Cerebellum (tissue), 4 donors: ENCODE measurements at places on chromosomes 1 and 21. TPM values are rescaled to one million over a fixed set of nuclear protein-coding genes. Genes with fewer than 3 reads are reported as not detected.
A peak's percentile ranks its signal among the peaks of the same experiment; 100 is the strongest.

- no peak for DNase-seq
Observed at GRCh38 chr1:44035726-44036408, 4.6 kb upstream of the SLC6A9 start.

DNA sequence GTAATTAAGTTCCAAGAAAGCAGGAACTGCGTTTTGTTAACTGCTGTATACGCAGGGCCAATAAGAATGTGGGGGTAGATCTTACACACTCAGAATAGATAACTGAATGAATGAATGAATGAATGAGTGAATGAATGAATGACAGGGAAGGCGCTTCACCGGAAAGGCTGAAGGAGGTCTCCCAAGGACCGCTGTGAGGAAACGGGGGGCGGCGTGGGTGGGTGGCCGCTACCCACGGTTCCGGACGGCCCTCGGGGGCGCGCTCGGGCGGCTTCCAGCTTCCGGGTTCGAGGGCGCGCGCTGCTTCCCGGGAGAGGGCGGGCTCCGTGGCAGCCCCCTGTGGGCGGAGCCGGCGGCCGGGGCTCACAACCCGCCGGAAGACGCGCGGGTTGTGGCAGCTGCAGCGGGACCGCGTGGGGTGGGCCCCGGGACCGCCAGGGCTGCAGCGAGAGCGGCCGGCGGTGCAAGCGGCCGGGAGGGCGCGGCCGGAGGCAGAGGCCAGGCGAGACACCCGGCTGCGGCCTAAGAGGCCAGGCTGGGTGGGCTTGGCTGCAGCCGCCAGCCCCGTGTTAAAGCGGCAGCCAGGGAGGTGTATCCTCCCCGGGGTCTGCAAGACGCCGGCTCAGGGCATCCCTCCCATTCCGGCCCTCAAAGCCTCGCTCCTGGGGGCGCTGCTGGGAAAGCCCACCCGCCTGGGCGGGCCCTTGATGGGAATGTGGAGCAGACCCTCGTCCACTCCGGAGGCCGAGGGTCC lies at the start of gene ZFP69:
ZFP69 (plus strand) TSS at position 367 of the 754 bp plus-strand sequence. CDS start 2,072 bp downstream, outside the sequence.
- DNase-seq = peak; percentile 72

DNA sequence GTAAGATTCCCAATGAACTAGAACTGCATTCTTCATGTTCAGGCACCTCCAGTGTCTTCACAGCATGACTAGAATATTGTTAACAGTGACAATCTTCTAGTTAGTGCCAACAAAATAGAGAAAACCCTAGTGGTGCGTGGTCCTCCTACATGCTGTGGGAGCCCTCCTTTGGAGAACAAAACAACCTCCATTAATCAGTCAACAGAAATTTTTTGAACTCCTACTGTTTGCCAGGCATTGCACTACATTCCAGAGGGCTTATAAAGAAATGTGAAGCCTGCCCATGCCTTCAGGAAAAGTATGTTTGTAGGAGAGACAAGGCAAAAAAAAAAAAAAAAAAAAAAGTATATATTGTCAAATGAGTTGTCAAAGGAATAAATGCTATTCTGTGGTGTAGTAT lies 252.7 kb downstream of the LRRC40 start:
- no peak for DNase-seq

EDARADD gene
- 1.3 TPM for total RNA-seq

GRCh38 chr21:31383770-31384169 lies 39.7 kb upstream of the TIAM1 start:
- DNase-seq = peak; percentile 59

GRCh38 chr1:62437273-62437940 lies 558 bp downstream of the USP1 start:
- peak; percentile 31 for DNase-seq

DNA sequence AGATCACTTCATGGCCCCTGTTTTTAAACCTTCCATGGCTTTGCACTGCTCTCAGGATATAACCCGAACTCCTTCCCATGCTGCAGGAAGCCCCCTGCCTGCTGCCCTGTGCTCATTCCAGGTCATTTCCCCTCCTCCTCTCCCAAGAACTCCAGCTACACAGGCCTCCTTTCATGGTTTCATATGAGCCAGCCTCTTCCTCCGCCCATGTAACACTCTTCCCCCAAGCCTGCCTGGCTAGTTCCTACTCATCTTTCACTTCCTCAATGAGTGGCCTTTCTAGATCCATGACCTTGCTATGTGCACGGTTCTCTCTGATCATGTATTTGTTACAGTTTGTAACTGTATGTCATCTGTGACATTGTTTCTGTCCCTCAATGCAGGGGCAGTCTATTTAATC lies 3.1 kb upstream of the NCF2 start:
- DNase-seq = no peak
